Non-pigmented ciliary epithelial cell (primary cell): ENCODE measurements at places on chromosomes 12 and 14.

- DNase-seq = no peak
Observed at GRCh38 chr14:96782436-96782835, 14.7 kb upstream of the VRK1 start.

GRCh38 chr12:115201966-115202365, 518.0 kb upstream of the TBX3 start:
- DNase-seq = no peak

DNA sequence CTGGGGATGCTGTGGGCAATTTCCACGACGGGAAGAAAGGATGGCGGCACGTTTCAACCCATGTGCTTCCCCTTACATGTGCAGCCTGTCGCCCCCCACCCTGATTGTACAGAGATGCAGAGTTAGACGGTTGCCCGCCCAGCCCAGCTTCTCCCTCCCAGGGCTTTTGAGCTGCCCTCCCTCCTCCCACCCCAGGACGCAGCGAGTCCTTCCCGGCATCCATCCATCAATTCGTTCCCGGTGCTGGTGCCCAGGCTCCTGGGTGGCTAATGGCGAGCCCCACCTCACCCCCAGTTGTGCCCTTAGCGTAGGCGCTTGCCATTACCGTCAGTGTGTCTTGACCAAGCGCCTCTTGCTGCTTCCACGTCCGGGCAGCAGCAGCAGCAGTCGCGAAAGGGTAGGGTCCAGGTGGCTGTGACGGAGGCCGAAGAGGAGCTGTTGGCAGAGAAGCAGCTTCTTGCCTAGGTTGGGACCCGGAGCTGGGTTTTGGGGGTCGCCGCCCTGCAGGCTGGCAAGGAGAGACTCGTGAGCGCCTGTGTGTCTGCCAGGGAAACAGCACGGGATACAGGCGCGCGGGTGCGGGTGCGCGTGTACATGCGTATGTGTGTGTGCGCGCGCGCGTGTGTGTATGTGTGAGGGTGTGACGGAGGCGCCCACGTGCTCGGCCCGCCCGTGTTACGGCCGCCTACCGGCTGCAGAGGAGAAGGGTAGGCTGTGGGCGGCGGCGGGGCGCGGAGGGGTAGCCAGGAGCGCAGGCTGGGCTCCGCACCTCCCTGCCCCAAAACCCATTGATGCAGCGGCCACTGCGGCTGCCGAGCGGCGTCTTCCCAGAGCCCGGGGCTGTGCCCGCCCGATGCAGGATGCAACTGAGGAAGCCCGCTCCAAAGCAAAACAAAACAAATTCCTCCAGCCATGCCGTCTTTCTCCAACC, at the start of gene SLC6A15:
Gene SLC6A15, minus strand, starts transcription at position 602 of the 931 bp plus-strand sequence. CDS start 20,679 bp downstream, outside the sequence.
- DNase-seq = peak; percentile 36

GRCh38 chr14:97788364-97788763, 991.2 kb downstream of the VRK1 start:
- no peak for DNase-seq

- no peak for DNase-seq
Observed at GRCh38 chr14:101520621-101521472, 40.4 kb upstream of the DIO3 start.

DNA sequence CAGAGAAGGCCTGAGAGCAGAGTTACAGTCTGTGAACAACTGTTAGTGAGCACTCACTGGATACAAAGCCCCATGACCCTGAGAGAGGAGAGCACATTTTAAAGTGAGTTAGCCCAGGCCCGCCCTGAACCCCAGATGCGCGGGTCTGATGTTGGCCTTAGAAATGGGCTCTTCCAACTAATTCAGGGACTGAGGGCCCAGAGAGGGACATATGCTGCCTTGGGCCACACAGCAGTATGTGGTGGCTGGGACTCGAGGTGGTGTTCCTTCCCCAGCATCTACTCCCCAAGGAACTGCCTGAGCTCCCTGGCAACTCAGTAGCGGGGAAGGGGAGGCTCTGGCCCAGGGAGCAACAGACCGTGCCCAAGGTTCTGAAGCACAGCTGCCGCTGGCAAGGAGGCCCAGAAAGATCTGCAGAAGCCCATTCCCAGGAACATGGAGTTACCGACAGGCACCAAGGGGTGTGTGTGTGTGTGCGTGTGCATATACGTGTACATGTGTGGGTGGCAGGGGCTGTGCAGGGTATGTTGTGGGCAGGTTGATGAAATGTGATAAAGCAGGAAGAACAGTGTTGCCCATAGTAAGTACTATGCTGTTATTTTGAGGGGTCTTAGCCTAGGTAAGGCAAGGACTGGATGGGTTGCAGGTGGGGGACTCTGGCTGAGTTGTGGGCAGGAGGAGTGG, 40.5 kb downstream of the KRT80 start:
- no peak for DNase-seq

GRCh38 chr12:53047221-53048032, 2.4 kb upstream of the TNS2 start:
- DNase-seq = no peak

- DNase-seq = no peak
Observed at GRCh38 chr14:76490735-76491134, 114.8 kb downstream of the ESRRB start.

DNA sequence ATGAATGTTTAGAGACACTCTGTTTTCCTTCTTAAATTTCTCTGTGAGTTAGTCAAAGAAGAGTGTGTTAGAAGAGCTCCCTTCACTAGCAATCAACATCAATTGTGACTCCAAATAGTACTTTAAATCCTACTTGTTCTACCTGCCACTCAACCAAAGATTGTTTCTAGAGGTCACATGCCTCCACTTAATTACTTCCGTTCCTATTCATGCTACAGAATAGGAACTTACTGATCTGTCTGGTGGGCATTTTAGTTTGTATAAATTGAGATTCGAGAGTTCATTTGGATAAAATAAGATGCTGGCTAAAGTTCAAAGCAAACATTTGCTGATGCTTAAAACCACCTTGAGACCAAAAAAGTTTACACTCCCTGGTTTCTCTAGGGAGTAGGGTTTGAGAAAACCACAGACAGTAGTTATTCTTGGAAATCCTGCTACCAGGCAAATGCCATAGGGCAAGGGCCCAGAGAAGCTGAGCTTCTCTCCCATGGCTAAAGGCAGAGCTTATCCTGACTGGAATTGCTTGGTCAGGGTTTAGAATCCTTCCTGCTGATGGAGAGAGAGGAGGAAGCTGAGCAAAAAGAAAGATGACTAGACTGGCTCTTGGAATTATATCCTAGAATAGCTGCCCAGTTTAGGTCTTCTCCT, 389.6 kb upstream of the ATP2B1 start:
- no peak for DNase-seq

DNA sequence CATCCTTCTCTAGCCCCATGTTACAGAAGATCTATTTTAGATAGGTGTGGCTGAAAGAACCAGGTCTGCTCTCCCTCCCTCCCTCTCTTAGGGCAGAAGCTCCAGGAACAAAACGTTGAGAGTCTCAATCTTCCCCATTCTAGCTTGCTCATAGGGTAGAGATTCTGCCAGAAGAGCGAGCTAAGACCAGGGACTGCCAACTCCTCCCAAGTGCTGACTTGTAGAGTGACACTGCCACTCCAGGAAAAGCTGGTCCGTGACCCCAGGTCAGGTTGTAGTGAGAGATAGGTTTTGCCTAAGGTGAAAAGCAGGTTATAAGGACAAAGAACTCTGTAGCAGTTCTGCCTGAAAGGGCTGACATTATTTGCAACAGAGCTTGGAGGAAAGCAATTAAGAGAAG, 73.4 kb downstream of the INSM2 start:
- DNase-seq = no peak

DNA sequence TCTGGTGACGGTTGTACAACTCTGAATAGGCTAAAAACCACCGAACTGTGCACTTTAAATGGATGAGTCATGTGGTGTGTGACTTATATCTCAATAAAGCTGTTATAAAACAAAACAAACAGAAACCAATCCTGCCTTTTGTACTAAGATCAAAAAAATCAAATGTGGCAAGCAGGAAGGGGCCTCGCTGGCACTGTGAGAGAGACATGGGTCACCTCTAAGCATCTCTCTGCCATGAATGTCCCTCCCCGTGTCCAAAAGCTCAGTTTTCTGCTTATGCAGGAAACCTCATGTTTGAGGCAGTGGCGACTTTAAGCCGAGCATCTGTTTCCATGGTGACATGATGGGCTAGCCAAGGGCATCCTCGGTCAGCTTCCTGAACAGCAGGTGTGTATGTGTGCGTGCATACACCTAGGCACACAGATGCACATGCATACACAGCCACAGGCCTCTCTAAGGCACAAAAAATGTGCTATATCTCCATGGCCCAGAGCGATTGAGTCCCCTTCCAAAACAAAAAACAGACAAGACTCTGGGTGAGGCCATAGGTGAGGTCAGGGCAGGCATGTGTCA, 44.4 kb downstream of the ARL6IP4 start:
- peak; percentile 15 for DNase-seq

DNA sequence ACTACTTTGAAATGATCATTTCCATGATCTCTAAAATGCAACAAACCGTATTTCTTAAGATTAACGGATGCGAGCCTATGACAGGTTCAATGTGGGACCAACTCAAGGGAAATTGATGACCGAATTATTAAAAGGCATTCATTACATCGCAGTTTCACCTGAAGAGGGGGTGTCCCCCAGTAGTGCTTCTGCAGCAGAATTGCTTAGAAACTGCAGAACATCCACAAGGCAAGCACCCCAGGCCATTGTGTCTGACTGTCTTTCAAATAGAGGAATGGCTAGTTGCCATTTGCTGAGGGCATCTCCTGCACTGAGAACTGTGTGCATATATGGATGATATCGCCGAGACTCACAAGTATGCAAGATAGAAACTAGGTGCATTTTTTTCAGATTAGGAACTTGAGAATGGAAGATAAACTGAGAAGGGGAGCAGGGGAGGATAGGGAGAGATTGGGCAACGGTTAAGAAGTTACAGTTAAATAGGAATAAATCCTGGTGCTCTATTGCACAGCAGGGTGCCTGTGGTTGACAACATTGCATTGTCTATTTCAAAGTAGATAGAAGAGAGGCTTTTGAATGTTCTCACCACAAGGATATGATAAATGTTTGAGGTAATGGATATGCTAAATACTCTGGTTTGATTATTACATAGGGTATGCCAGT, 234.3 kb upstream of the PLEKHG7 start:
- no peak for DNase-seq

- no peak for DNase-seq
Observed at GRCh38 chr14:44963775-44964380, 1.9 kb downstream of the TOGARAM1 start.

- DNase-seq = no peak
Observed at GRCh38 chr14:68622856-68623255, 170.0 kb downstream of the ZFP36L1 start.

DNA sequence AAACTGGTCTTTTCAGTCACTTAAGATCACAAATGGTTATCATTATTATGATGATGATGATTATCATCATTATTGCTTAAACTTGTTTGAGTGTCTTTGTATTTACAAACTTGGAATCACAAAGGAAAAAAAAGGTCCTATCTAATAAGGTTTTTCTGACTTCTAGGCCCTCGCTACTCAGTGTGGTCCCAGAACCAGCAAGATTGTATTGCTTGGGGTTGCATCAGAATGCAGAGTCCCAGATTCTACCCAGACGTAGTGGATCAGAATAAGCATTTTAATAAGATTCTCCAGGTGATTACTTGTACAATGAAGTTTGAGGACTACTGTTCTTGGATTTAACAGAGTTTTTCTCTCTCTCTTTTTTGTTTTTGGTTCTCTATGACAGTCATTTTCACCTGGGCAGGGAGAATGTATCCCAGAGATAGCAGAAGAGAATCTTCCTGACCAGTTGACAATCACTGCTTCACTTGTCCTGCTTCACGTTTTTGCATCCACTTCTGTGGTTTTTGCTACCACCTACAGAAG, 29.3 kb upstream of the PPP1R12A start:
- DNase-seq = no peak

DNA sequence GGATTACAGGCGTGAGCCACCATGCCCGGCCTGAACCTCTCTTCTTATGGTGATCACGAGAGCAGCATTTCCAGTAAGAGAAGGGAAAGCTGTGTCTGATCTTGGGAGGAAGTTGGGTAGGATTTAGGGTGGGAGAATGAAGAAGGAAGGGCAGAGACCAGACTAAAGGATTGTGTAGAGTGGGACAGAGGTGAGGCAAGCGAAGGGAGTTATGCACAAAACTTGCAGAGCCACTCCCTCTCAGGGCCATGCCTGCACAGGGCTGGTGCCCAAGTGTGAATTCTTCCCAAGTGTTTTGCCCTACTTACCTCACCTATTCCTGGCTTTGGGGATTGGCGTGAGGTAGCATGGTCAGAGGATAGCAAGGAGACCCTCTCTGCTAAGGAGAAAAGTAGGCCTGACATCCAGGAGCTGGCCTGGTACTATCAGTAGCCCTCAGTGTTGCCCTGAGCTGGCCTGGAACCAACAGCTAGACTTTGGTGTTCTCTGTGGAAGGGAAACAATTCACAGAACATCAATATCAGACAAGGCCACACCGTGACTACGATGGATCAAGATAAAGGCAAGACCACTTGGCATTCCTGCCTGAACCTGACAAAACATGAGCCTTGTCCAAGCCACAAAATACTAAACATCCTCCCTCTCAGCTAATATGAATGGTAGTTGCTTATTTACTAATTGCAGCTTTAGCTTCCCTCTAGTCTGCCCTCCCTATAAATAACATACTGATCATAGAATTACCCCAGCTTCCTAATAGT, 201.0 kb upstream of the AMIGO2 start:
- DNase-seq = no peak

GRCh38 chr12:105980533-105980932, 158.2 kb downstream of the NUAK1 start:
- DNase-seq = no peak

GRCh38 chr14:25520821-25521220, 470.9 kb upstream of the STXBP6 start:
- DNase-seq = no peak

- DNase-seq = no peak
Observed at GRCh38 chr14:76550534-76550933, 174.6 kb downstream of the ESRRB start.

- peak; percentile 5 for DNase-seq
Observed at GRCh38 chr12:24661657-24662096, 287.2 kb downstream of the BCAT1 start.

- DNase-seq = no peak
Observed at GRCh38 chr14:38311655-38312054, 55.8 kb upstream of the CLEC14A start.

DNA sequence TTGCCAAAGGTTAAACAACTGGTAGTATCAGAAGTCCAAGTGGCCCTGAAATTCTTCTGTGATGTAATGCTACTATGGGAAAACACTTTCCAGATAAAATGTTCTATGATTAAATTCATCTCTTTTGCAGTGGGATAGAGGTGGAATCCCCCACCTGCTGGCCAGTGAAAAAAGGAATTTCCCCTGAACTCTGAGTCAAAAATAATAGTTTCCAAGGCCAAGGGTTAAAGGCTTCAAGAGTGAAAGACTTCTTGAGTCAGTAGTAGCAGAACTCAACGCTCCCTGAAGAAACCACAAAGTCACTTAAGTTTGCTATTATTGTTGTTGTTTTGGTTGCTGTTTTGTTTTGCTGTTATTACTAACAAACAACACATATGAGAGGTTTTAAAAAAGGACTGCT, 330.8 kb downstream of the SOX5 start:
- no peak for DNase-seq

DNA sequence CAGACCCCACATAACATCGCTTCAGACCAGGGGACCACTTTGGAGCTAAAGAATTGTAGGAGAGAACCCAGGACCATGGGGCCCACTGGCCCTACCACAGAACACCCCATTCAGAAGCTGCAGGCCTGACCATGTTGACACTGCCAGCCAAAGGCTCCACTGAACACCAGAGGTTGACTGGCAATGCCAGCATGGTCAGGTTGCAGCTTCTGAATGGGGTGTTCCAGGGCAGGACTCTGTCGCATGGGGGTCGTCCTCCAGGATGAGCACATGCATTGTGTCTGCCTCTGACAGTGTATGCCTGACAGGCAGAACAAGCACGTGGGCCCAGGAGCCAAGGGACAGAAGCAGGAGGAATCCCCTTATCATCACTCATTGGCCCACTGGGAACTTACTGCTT, 34.1 kb downstream of the DIO3 start:
- DNase-seq = no peak

GRCh38 chr12:4012977-4013968, 140.1 kb upstream of the PARP11 start:
- DNase-seq = no peak
